ENCODE measurements at places on chromosomes 6 and 20. TPM values are rescaled to one million over a fixed set of nuclear protein-coding genes. Genes with fewer than 3 reads are reported as not detected.

Gene RBPJL
- total RNA-seq = not detected

Gene BFSP1
- 676 TPM for total RNA-seq

Gene DYNLT2
- 6.4 TPM for total RNA-seq

Gene SOBP
- 23.9 TPM for total RNA-seq

Gene LRRC73
- 0.99 TPM for total RNA-seq

Gene ATP9A
- total RNA-seq = 86.4 TPM

Gene CLPSL1
- total RNA-seq = not detected

Gene RSPH9
- total RNA-seq = 1.7 TPM

Gene PRPH2
- total RNA-seq = 147 TPM

Gene PCK1
- total RNA-seq = 2.4 TPM

Gene TRIM31
- not detected for total RNA-seq

Gene MAS1
- 0.05 TPM for total RNA-seq

Gene NEDD9
- total RNA-seq = 63.8 TPM

Gene GMPR
- total RNA-seq = 13.1 TPM

Gene ELOVL2
- total RNA-seq = 19.6 TPM

Gene OOEP
- not detected for total RNA-seq

Gene SOX4
- total RNA-seq = 232 TPM

Gene MUCL3
- total RNA-seq = not detected

Gene RPL10A
- 925 TPM for total RNA-seq

Gene CYP24A1
- total RNA-seq = 0.38 TPM

Gene YWHAB
- 128 TPM for total RNA-seq

Gene ZBTB12
- 17.9 TPM for total RNA-seq

Gene HLA-DQA1
- total RNA-seq = 0.38 TPM

Gene SLC17A1
- total RNA-seq = not detected

Gene CLDN20
- total RNA-seq = not detected

Gene BMP6
- total RNA-seq = 13.1 TPM

Gene STMN3
- total RNA-seq = 51.6 TPM

Gene EPPIN
- not detected for total RNA-seq

Gene CCN5
- not detected for total RNA-seq

Gene SLC9A8
- 6.0 TPM for total RNA-seq

Gene OVOL2
- 1.1 TPM for total RNA-seq

Gene RBBP8NL
- total RNA-seq = 0.27 TPM

Gene TRIM40
- not detected for total RNA-seq

Gene RSPO3
- 9.5 TPM for total RNA-seq

Gene PTPRA
- 104 TPM for total RNA-seq

Gene KCNG1
- 3.4 TPM for total RNA-seq

Gene RPP40
- total RNA-seq = 5.8 TPM

Gene TCF19
- total RNA-seq = 10.0 TPM

Gene ERVFRD-1
- total RNA-seq = not detected

Gene SIRPB2
- 1.2 TPM for total RNA-seq

Gene PI3
- not detected for total RNA-seq

Gene SYCP2
- 5.4 TPM for total RNA-seq

Gene RBM38
- total RNA-seq = 35.7 TPM

Gene ALDH8A1
- 1.4 TPM for total RNA-seq

Gene ZNF341
- total RNA-seq = 2.2 TPM
